ENCODE measurements at places on chromosomes 4 and X.

- DNase-seq, result no peak
These were observed 7.8 kb upstream of the TMEM144 start for GRCh38 chr4:158202481-158202880.

- no peak for DNase-seq
These were observed 410.2 kb downstream of the FAM47A start for GRCh38 chrX:33721927-33722326.

GRCh38 chrX:69229436-69229835, 64.2 kb upstream of the PJA1 start:
- no peak for DNase-seq

GRCh38 chr4:41455206-41455605, 82.8 kb upstream of the LIMCH1 start:
- no peak for DNase-seq

- no peak for DNase-seq
These were observed 489.7 kb upstream of the GNPDA2 start for GRCh38 chr4:45215976-45216542.

- DNase-seq, result no peak
These were observed 8.9 kb upstream of the TMA16 start for GRCh38 chr4:163485589-163485988.

GRCh38 chr4:16157609-16158503, 68.4 kb downstream of the TAPT1 start:
- no peak for DNase-seq

GRCh38 chr4:32133734-32134133, 1413.6 kb downstream of the PCDH7 start:
- DNase-seq, result no peak

DNA sequence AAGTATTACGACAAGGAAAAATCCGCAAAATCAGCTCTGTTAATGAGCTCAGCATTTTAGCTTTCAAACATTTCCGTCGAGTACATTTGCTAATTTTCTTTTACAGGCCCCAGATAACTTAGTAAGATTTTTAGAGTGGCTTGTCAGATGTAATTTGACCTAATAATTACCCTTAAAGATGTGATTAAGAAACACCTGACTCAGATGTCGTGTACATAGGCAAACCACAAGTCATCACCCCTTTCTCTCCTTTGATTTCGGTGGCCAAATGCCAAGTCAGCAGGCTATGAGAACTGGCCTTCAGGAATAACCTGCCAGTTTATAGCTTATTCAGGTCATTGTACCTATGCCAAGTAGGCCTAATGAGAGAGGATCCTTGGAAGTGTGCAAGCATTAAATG, 369.6 kb downstream of the PCDH7 start:
- no peak for DNase-seq

DNA sequence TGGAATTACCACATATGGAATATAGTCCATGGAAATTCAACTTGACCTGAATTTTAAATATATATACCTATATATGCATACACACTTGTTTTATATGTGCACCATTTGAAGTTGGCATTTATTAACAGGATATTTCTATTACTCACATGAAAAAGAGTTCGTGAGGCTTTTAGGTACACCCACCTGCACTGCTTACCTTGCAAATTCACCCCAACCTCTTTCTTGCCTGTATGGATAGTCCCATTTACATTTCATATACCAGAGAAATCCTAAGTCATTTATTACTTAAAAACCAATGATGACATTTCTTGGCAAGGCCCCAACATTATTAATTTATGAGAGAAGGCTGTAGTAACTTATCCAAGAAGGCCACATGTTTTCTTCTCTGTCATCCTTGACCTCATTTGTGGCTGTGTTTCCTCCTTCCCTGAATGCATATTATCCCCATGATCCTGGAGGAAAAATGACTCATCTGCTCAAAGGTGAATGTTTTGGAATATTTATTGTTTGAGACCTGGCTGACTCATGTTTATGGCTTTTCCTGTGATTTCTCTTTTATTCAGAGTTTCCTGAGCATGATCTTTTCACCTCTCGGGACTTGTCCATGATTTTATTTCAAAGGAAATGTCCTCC, 62.2 kb upstream of the FAM241A start:
- no peak for DNase-seq

GRCh38 chr4:110487873-110488272, 11.9 kb downstream of the ENPEP start:
- no peak for DNase-seq

- DNase-seq, result no peak
These were observed 649.3 kb downstream of the IQCM start for GRCh38 chr4:149166365-149166764.

GRCh38 chrX:132004728-132005127, 18.4 kb upstream of the STK26 start:
- no peak for DNase-seq

GRCh38 chr4:5515646-5516045, 192.7 kb downstream of the EVC2 start:
- no peak for DNase-seq

GRCh38 chr4:142318280-142318679, 527.8 kb downstream of the INPP4B start:
- no peak for DNase-seq

DNA sequence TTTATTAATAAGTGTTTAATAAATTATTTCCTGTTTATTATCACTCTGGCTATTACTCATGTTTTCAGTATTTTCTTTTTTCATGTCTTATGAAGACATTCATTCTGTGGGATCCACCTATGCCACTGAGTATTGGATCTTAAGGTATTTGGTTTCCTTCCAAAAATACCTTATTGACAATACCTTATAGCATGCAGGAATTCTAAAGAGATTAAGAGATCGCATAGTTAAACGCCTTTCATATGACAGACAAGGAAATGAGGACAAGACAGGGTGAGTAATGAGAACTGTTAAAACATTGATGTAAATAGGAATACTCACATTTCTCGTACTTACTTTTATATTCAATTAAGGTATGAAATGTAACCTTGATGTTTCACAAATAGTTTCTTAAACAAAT, 38.2 kb upstream of the TMPRSS11B start:
- DNase-seq, result no peak

- DNase-seq, result no peak
These were observed 79.1 kb downstream of the MID1IP1 start for GRCh38 chrX:38880296-38880854.

DNA sequence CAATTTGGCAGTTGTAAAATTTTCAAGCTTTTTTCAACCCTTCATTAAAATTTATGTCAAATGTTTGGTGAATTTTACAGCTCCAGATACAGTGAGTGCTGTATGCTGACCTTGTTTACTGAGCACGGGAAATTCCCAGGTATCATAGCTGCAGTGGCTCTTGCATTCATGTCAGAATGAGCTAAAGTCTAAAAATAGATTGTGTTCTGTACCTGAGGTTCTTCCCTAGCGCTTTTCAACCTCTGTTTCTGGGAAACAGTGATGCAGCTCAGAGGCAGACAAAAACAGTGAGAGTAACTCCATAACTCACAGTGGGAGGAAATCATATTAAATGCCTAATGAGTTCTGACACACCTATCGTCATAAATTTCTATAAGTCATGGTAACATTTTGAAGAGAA, 393.8 kb upstream of the GNPDA2 start:
- no peak for DNase-seq
